ENCODE measurements at places on chromosomes 16 and 17.
A peak's percentile ranks its signal among the peaks of the same experiment; 100 is the strongest.

DNA sequence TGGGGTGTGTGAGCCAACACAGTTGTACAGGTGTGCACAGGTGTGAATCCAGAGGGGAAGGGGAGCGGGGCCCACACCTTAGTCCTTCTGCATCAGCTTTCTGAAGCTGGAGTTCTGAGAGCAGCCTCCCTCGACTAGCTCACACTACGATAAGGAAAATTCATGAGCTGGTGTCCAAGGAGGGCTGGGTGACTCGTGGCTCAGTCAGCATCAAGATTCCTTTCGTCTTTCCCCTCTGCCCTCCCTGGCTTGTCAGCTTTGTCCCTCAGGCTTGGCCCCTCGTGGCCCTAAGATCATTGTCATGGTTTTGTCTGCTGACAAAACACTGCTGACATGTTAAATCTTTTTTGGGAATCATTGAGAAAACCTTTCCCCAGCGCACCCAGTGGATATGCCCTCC lies 47.5 kb downstream of the OR1D5 start:
- DNase-seq: no peak

GRCh38 chr17:75542229-75542628 lies 16.7 kb downstream of the LLGL2 start:
- no peak for DNase-seq

DNA sequence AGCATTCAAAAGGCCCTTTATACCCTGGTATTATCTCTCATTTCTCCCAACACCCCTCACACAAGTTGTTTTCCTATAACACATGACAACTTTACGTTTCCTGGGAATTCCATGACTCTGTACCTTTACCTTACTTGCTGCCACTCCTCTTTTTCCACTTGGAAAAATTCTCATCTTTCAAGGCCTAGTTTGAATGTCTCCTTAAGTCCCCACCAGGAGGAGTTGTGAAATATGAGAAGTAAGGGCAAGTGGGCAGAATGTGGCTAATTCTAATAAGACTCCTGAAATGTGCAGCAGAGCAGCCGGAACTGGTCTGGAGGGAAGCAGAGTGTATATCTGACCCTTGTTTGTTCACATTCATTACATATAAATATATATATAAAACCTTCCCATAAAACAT lies 39.7 kb downstream of the BRCA1 start:
- peak; percentile 10 for DNase-seq

- DNase-seq: peak; percentile 98
Measured at GRCh38 chr16:84836234-84836647, 16.5 kb downstream of the CRISPLD2 start.
